IPS-NIHi11 (cell line): ENCODE measurements at places on chromosomes 2 and 18.

- DNase-seq, result no peak
These were observed 61.1 kb downstream of the ODC1 start for GRCh38 chr2:10387033-10387432.

GRCh38 chr2:148860037-148860436 is 15.0 kb upstream of the KIF5C start:
- no peak for DNase-seq

DNA sequence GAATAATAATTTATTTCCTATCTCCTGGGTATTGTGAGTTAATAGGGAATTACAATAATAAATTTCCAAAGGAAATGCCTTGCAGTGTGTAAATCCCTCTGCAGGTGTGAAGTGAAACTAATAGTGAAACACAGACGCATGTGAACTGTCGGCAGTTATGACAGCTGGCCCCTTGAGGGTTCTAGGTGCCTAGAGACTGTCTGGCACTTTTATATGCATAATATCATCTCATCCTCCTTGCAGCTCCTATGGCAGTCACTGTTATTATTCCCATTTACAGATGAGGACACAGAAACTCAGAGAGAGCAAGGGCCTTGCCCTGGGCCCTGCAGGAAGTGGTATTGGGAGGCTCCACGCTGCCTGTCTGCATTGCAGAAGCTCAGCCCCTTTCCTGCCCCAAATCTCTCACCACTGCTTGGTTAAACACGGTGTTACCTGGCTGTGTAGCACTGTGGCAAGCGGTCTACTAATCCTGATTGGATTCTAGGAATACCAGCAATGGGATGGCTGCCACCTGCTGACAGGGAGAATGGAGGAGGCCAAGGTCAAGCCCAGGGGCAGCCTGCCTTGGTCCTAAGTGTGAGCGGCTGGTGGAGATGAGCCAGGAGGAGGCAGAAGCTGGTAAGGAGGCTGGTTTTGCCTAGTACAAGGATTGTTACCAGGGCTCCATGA is 32.8 kb upstream of the ACKR3 start:
- no peak for DNase-seq

DNA sequence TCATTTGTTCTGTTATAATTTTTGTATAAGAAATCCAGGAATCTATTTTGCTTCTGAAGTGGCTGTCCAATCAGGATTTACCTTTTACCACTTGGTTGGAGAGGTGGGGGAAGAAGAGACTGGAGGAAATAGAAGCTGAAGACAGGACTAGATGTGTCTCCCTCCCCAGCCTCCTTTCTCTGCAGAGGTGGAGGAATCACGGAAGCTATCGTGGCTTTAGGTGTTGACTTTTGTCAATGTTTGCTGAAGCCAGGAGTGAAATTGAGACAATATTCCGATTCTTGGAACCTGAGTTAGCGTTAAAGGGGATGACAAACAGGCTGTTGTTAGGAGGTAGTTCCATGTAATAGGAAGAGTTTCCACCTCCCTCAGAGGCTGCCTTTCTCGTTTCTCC is 43.5 kb downstream of the PDCL3 start:
- no peak for DNase-seq

GRCh38 chr2:237725661-237726060 is 72.9 kb upstream of the RBM44 start:
- DNase-seq, result no peak

GRCh38 chr2:5121642-5122041 is 570.5 kb upstream of the SOX11 start:
- peak; percentile 41 for DNase-seq

- no peak for DNase-seq
These were observed 1.8 kb downstream of the CHRNA1 start for GRCh38 chr2:174762464-174762863.

GRCh38 chr2:219452361-219453317 is 18.0 kb downstream of the SPEG start:
- no peak for DNase-seq

- no peak for DNase-seq
These were observed 2.9 kb downstream of the STON1 start for GRCh38 chr2:48532824-48533223.

DNA sequence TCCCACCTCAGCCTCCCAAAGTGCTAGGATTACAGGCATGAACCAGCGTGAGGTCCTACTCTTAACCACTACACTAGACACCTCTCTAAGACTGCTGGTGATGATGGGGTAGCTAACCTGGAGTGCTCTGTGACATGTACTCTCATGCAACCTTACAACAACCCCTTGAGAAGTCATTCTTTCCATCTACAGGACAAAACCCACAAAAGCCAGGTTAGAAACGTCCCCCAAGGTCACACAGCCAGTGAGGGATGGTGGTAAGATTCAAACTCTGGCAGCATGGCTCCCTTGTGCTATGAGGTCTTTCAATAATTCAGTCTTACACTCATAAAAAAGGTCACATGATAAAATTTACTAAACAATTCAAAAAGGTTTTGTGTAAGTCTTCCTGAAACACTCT is 94.8 kb upstream of the SERTAD2 start:
- no peak for DNase-seq

- DNase-seq, result no peak
These were observed 210.6 kb downstream of the TFCP2L1 start for GRCh38 chr2:121074293-121074932.

DNA sequence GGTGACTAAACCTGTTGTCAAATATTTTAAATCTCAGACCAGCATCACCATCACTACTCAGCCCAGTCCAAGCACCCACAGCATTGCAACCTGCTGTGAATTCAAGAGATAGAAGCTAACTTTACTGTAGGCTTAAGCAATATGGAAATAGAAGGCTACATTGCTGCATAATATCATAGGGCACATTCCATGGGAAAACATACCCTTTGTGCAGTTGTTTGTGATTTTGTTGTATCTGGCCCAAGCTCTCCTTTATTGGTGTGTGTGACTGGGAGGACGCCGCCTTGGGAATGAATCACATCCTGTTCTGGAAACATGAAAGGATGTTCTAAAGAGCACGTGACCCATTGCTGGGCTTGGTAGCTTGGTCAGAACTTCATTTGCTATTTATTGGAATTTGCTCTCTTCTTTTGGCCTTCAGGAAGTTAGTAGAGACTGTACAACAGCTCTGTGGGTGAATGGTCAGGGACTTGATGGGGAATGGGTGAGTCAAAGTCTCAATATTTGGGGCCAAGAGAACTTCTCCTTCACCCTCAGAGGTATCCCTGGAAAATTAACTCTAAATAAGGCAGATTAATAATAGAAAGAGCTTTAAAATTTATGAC is 106.8 kb upstream of the SERPINE2 start:
- no peak for DNase-seq

DNA sequence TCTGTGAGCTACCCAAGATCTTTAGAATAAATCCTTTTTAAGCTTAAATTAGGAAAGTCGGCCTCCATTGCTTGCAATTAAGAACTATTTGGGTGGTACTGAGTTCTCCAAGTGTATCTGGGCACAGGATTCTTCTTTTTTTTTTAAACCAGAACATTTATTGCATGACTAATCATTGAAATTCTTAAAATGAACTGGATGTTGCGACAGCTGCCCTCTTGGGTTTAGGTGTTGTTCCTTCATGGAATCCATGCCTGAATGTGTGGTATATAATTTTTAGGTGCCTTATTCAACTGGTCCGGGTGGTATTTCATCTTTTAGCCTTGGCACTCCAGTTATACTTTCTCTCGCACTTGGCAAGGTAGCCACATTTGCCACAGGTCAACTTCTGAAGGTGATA is 14.5 kb upstream of the KCNK3 start:
- DNase-seq, result no peak

DNA sequence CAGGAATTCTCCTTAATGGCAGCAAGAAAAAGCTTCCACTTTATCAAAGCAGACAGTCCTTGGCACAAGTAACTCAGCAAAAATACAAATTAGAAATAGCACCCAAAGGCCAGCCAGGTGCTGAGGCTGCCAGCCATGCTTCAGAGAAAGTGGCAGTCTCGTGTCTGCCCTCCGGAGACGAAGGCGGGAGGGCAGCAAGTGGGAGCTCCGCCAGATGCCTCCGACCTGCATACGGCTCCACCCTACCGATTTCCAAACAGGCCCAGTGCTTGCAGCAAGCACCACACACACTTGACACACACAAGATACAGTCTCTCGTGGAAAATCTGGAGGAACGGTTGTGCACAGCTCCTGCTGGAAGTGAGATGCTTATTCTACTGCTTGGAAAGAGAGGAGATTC is 134.9 kb upstream of the REV1 start:
- no peak for DNase-seq

DNA sequence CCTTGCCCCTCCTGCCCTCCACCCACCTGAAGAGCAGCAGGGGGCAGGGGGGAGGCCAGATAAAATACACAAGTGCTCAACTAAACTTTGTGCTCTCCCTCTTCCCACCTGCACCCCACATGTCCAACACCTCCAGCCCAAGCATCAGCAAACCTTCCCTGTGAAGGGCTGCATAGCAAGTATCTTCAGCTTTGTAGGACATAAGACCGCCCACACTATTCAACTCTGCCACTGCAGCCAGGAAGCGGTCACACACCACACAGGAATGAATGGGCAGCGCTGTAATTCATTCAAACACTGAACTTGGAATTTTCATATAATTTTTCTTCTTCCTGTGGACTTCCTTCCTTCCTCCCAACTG is 27.5 kb downstream of the TFCP2L1 start:
- DNase-seq, result no peak

DNA sequence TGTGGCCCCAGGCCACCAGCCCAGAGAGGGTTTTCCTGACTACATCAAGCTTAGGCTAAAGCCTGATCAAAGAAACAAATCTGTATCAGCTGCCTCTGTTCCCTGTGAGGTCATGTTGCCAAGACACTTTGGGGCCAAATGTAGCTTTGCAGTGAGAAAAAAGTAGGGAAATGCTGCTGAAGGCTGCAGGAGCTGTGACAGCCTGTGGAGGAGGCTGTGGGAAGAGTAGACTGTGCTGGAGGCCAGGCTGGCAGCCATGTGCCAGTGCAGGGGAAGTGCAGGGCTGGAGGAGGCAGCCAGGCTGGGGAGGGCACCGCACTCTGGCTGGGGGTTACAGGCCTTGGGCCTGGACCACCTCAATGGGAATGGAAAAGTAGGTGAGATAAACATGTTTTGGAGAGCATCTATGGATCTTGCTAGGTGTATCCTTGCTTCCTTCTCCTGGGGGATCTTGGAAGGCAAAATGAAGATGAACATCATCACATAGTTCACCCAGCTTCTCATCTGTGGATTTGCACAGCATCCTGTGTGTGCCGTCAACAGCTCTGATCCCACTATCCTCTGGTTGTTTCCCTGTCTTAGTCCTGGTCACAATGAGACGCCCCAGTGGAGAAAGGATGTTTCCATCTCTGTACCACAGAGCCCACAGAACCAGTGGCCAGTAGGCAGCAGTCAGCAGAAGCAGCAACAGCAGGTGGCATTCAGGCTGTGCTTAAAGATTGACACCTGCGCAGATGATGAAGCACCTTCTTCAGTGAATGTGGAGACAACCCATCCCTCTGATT is 103.8 kb upstream of the COPS8 start:
- DNase-seq, result no peak

DNA sequence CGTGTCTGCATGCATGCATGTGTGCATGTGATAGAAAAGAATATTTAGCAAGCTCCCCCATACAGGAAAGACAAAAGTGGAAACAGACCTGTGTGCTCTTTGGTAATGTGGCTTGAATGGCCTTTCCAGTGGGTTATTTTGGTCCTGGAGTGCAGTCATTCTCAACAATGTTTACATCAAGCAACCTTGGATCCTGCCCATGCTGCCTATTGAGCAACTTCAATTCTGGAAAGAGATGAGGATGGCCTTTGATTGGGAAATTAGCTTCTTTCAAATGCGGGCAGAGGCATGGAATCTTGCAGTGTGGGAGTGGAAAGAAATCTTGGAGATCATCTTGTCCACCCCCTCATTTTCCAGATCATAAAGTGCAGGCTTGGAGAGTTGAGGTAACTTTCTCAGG is 87.2 kb upstream of the SMAD2 start:
- DNase-seq, result no peak

DNA sequence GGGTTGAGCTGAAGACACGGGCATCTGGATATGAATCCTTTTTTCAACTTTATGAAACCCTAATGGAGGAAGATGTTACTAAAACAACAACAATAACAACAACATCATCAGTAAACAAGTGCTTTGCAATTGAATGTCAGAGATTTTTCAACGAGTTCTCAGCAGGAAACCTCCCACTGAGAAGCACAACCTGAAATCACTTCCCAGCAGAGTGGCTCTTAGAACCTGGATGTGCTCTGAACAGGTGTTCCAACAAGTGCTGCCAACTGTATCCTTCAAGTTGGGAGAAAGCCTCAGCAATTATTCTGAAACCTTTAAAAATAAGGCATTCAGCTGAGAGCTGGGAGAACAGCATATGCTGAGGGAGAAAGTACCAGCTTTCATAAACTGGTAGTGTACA is 1622.7 kb upstream of the CELF4 start:
- DNase-seq, result no peak

GRCh38 chr2:147358375-147358774 is 486.5 kb upstream of the ACVR2A start:
- DNase-seq, result no peak

DNA sequence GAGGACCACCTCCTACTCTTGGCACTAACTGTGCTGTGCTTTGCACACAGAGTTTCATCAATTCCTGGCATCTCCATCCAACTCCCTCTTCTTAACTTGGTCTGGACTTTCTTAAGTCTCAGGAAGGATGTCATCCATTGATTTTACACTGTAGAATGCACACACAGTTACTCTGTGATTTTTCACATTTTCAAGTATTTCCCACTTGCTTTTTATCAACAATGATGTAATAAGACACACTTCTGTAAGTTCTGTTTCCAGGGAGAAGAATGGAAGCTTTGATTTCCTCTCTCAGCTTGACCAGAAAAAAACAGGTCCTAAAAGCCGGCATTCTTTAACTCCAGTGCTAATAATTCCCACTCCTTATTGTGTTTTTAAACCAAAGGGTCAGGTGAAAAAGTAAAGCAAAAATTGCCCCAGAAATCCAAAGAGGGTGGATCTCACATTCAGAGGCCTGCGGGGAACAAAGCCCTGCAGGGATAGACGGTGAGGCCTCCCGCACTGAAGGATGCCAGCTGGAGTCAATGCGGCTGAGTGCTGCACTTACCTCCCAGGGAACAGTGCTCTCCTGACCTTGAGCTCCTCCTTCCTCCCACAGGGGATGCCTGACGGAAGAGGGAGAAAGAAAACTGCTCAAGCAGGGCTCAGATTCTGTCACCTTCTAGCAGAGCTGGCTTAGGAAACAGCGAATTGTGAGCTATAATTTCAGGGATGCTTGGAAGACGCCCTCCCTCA is 83.1 kb downstream of the PDCL3 start:
- no peak for DNase-seq

GRCh38 chr18:75016025-75016717 is 192.8 kb downstream of the PTGR3 start:
- no peak for DNase-seq

GRCh38 chr2:20478961-20479360 is 32.1 kb downstream of the RHOB start:
- DNase-seq, result no peak

- DNase-seq, result peak; percentile 73
These were observed 3.7 kb upstream of the GAD1 start for GRCh38 chr2:170812710-170813600.

DNA sequence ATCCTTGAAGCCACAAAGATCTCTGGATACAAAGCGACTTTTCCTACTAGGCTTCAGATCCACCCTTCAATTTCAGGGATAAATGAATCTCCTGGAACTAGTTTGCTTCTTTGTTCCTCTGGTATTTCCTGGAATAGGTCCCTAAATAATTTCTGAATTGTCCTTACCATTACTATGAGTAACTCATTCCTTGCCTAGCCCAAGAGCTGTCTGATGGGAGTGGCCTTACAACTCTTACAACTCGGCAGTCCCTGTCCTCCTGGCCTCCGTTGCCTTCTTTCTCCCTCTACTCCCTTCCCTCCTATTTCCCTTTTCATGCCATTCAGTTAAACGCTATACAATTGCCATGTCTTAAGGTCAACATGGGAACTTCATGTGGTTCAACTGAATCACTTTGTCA is 98.2 kb upstream of the FHL2 start:
- DNase-seq, result no peak
